ENCODE measurements at places on chromosomes 16 and 17.
A peak's percentile ranks its signal among the peaks of the same experiment; 100 is the strongest.

- no peak for DNase-seq
Observed at GRCh38 chr16:81992859-81993258, 18.4 kb downstream of the SDR42E1 start.

GRCh38 chr17:34107019-34107418 is 148.1 kb upstream of the CCL2 start:
- no peak for DNase-seq

DNA sequence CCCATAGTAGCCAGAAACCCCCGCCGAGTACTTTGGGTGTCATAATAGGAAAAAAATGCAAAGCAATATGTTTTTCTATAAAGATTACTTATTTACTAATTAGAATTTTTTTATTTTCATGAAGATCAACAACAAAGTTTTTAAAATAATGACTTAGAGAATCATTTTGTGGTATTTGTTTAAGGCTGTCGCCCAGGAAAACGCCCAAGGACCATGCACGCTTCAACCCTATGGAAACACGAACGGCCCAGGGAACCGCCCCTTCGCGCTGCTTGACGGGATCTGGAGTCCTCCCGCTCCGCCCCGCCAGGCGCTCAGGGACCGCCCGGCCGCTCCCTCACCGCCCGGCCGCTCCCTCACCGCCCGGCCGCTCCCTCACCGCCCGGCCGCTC is 408 bp upstream of the KPNA2 start:
- DNase-seq = no peak

- no peak for DNase-seq
Observed at GRCh38 chr17:48484850-48485249, 46.0 kb downstream of the HOXB1 start.

DNA sequence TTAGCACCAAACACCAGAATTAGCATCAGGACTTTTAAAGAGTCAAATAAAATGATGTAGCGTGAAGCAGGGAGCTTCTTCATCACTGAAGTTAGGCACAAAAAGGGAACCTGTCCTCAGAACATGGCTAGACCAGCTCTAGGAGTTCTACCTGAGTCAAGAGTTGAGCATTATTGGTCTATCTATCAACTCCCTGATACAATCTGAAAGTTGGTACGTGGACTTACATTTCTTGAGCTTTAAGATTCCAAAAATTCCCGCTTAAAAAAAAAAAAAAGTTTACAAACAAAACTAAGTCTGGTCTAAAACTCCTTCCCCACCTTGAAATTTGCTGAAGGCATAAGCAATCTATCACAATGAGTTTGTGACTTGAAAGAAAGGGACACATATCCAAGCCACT is 12.3 kb downstream of the TLE7 start:
- DNase-seq = no peak

DNA sequence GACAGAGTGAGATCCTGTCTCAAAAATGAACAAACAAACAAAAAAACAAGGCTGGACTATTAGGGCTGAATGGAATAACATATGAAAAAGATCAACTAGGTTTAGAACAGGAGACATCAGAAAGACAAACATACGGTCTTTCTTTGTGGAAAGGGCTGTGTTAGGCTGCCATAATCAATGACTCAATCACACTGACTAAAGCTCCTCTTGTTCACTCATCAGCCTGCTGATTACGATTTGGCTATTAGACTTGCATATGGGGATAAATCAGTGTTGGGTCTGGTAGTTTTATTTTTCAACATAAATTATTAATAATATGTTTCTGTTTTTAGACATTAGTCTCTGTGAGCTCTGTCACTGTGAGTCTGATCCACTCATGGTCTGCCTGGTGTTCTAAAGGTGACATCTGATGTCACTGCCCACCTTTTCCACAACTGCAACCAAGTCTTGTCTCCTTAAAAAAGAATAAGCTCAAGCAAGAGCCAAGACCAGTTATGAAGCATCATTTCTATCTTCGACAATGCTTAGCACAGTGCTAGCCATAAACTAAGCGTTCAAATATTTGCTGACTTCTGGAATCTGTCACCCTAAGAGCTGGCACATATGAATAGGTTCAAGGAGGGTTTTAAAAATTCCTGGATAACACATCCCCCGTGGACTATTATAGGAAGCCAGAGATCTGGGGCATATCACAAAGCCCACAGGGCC is 10.2 kb downstream of the CFAP20 start:
- DNase-seq = no peak

- DNase-seq = no peak
Observed at GRCh38 chr16:50235581-50235980, 30.8 kb upstream of the ADCY7 start.

DNA sequence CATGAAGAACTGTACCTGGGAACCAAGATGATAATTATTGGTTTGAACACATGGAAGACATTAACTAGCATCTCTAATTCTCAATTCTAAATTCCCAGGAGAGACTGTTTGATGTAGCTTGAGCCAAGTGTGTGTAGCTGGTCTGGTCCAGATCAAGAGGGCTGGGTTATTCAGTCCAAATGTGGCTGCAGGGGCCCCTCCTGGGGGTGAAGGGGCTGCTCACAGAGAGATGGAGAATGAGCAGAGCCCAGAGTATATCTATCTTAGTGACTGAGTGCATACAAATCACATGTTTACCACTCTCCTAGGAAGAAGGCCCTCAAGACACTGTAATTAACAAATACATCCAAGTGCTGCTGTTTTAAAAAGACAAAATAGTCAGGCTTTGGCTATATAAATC is 50.4 kb downstream of the HS3ST2 start:
- no peak for DNase-seq

- DNase-seq = no peak
Observed at GRCh38 chr17:14091367-14091766, 22.1 kb downstream of the COX10 start.

GRCh38 chr16:53282975-53283946 is 151.0 kb upstream of the RBL2 start:
- no peak for DNase-seq

DNA sequence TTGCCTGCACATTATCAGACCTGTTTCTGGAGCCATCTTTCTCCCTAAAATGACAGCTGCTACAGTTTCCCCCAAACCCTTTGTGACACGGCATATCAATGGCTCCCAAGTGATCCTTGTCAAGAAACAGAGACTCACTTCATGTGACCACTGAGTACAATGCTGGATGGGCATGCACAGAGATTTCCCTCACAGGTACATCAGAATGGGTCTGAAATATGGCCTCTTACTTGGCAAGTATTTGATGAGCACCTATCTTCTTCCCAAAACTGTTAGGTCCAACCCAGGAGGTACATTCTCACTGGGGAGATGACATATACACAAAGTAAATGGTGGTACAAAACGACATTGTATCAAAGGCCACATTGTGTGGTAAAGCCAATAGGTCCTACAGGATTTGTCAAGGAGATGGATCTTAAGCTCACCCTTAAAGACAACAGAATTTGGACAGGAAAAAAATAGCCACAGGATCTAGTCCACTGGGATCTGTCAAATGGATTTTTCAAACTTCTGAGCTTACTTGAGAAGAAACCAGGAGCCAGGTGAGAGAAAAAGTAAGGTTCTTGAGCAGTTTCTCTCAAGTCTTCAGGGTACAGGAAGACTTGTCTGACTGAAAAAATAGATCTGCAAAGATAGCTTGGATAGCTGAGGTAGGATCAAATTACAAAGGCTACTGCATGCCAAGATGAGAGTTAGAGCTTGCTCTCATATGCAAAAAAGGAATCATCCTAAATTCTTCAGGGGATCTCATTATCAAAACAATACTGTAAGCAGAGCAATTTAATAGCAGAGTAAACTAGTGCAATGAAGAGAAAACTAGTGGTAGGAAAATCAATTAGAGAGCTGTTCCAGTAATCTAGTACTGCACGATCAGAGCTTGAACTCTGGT is 28.8 kb downstream of the RNF43 start:
- no peak for DNase-seq

DNA sequence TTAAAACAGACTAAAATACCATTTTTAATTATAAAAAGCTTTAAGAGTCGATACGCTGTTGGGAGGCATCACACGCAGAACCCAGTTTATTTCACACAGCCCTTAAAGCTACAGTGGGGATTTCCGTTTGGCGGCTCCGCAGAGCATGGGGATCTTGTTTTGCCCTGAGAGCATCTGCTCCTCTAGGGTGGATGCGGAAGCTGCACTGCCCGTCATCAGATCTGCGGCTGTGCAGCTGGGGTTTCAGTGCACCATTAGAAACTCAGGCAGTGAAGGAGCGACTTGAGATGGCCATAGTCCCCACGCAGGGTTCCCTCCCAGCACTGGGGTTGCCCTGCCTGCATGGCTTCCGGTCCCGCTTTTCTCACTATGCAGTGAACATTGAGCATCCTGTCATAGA is 62.2 kb upstream of the CHMP6 start:
- DNase-seq = no peak

DNA sequence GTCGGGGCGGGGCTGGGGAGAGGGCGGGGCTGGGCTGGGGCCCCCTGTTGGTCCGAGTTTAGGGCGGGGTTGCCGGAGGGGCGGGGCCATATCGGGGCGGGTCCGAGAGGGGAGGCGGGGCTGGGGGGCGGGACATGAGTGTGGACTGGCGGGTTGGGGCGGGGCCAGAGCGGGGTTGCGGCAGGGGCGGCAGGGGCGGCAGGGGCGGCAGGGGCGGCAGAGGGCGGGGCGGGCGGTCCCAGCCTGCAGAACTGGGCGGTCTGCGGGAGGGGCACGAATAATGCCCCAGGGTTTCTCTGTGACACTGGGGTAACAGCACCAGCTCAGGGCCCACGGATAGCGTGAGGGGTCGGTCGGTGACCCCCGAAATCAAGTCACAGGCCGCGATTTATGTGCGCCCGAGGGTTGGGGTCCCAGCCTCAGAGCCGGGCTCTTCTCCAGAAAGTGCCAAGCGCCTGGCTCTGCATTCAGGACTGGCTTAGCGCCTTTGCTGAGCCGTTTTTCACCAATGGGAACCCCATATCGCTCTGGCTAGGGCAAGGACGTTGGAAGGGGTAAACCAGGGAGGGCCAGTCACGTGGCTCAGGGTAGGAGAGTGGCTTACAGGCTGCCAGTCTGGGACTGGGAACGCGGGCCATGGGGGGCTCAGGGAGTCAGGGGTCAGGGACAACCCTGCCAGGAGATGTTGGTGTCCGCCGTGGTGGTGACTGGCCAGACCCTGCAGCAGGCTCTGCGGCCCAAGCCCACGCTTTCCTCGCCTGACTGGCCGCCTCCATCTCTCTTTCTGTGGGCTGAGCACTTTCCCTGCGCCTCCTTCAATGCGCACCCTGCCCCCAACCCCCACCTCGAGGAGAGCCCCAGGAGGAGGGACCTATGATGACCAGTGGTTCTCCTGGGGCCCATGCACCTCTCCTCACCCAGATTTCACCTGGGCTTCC is 1.2 kb upstream of the METTL26 start:
- peak; percentile 99 for DNase-seq

DNA sequence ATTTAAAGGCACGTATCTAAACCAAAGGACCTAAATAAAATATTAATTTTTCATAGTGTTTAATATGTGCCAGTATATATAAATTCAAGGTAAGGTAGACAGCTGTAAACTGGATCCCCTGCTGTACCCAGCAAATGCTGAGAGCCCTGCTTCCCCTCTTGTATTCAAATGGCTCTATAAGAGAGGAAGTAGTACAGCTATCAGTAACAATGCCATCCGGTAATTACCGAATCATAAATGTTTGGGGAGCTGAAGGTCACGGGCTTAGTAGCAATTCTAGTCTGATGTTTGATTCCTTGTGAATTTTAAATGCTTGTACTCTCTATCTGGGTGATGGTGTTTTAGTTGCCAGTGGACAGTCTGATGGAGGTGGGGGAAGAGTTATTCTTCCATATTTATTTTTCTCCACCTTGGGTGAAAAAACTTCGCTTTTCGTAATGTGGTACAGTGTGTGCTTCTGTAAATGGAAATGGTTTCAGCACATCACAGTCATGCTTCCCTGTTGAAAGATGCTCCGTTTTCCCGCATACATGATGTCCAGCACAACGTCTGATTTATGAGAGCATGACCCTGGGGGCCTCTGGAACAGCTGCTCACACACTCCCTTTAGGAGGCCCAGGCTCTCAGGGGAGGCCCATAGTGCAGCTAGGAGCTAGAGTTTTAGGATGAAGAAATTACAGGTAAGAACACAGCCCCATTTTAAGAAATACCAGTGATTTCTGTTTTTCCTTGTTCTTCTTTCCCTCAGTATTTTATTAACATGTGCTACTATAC is 423.9 kb downstream of the WWOX start:
- DNase-seq = no peak

DNA sequence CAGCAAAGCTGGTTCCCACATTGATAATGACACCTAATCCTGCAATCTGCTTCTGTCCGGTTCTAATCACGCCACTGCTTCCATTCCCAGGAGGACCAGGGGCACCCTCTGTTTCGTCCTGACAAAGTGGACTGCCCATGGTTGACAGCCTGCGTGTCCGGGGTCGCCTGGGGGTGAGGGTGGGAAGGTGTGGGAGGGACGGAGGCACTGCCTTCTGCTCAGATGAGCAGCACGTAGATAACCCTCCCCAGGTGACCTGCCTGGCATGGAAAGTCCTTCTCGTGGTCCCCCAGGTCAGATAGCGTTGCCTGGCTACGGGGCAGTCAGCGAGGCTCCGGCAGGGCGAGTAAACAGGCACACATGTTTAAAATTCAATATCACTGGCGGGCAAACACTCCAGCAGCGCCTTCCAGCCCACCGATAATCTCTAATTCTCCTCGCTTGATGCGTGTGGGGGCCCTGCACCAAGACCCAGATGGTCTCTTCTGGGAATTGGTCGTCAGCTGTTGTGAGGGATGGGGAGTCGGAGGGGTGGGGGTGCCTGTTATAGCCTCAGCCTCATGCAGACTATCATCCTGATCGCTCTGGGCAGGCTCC is 132.2 kb downstream of the RAP1GAP2 start:
- DNase-seq = peak; percentile 69

GRCh38 chr17:47850373-47850691 is 631 bp downstream of the SP6 start:
- no peak for DNase-seq

DNA sequence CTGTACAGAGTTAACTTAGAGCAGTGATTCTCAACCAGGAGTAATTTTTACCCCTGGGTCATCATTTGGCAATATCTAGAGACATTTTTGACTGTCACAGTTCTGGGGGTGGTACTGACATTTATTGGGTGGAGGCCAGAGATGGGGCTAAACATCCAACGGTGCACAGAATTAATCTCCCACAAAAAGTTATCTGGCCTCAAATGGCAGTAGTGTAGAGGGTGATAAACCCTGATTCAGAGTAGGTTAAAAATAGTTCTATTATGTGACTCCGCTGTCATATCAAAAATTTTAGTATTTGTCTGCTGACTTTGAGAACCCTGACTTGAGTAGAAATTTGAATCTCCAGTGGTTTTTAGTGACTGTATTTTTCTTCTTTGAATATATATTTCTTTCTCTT is 19.1 kb downstream of the VPS35L start:
- no peak for DNase-seq

GRCh38 chr16:1155353-1156054 is 2.6 kb downstream of the CACNA1H start:
- DNase-seq = no peak

DNA sequence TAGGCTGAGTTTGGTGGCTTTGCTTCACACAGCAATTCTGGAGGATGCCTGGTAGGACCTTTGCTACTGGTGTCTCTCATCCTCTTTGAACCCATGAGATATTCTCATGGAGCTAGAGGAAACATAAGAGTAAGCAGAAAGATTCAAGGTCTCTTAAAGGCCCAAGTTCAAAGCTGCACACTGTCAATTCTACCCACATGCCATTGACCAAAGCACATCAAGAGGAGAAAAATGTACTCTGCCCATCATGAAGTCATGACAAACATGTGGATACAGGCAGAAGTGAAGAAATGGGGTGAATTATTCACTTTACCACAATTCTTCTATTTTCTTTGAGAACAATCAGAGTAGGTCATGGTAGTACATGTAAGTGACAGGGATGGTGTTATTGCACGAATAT is 13.1 kb downstream of the SKA2 start:
- DNase-seq = no peak

- DNase-seq = no peak
Observed at GRCh38 chr17:61155590-61156237, 243.9 kb upstream of the TBX2 start.
